ENCODE measurements at places on chromosomes 16 and 17.

DNA sequence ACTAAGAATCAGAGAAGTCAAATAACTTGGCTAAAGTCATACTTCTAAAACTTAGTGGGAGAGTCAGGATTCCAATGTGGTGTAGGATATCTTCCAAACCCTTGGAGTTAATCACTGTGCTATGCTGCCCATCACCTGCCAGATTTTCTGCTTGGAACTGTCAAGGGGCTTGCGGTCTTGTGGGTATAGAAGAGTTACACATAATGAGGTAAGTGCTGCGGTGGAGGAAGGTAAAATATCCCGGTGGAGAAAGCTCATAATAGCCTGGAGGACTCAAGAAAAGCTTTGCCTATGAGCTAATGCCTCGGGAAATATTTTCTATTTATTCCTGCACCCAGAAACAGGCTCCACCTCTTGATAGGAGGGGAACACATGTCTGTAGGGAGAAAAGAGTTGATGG is 195.6 kb downstream of the UTP18 start:
- DNase-seq, result no peak

DNA sequence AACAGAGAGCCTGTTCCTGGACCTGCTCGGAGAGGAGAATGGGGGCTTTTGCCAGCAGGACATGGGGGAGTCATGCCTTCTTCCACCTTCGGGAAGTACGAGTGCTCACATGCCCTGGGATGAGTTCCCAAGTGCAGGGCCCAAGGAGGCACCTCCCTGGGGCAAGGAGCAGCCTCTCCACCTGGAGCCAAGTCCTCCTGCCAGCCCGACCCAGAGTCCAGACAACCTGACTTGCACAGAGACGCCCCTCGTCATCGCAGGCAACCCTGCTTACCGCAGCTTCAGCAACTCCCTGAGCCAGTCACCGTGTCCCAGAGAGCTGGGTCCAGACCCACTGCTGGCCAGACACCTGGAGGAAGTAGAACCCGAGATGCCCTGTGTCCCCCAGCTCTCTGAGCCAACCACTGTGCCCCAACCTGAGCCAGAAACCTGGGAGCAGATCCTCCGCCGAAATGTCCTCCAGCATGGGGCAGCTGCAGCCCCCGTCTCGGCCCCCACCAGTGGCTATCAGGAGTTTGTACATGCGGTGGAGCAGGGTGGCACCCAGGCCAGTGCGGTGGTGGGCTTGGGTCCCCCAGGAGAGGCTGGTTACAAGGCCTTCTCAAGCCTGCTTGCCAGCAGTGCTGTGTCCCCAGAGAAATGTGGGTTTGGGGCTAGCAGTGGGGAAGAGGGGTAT is 39.3 kb upstream of the IL21R start:
- DNase-seq, result no peak

DNA sequence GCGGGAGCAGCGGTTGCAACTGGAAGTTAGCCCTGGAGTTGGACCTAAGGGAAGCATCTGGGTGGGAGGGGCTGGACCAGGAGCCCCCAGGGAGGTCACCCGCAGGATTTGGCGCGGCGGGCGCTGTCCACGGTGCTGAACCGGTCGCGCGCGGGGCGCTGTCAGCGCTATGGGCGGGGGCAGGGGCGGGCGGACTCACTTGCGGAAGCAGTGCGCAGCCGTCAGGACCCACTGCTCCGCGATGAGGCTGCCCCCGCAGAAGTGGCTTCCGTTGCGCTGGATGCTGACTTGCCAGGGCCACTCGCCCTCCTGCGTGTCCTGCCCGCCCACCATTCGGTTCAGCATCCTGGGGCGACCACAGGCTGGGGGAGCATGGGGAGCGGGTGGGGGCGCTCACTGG is 4.5 kb downstream of the PRSS27 start:
- DNase-seq, result no peak

DNA sequence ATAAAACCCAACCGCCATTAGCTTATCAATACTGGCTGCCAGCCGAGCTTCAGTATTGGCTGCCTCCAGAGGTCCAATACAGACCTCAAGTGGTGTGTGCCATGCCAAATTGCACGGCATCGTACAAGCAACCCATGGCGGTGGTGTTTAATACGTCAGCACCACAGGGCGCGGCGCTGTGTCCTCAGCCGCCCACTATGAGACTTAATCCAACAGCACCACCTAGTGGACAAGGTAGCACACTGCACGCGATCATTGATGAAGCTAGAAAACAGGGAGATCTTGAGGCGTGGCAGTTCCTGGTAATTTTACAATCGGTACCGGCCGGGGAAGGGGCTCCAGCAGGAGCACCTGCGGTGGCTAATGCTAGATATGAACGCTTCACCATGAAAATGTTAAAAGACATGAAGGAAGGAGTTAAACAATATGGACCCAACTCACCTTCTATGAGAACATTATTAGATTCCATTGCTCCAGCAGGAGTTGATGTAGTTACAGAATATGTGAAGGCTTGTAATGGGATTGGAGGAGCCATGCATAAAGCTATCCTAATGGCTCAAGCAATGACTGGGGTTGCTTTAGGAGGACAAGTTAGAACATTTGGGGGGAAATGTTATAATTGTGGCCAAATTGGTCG is 15.4 kb downstream of the FLYWCH1 start:
- DNase-seq, result peak; percentile 79
